Lower lobe of right lung (tissue), 2 donors: ENCODE measurements at places on chromosomes 2 and 18. TPM values are rescaled to one million over a fixed set of nuclear protein-coding genes. Genes with fewer than 3 reads are reported as not detected.

- no peak overlapping the region for H3K27ac ChIP-seq
- no peak overlapping the region for H3K4me3 ChIP-seq
- H3K36me3 ChIP-seq, result peaks cover 51% of the 10 kb centered on the region
These were observed 14.2 kb downstream of the PMS1 start for GRCh38 chr2:189798312-189799029.

DNA sequence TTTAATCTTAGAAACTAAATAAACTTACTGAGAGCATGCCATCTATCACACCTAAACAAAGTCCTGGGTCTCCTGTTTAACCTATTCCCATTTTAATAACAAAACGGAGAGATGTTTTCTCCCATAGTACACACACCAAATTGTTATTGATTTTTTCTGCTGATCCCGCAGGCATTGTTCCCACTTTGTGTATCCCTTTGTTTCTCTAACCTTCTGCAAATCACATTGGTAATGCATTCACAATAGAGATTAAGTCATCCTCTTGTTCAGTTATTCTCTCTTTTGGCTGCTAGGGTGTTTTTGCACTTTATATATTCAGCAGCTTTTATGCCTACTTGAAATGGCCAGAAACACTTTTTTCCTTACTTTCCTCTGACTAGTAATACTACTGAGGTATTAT is 1071.9 kb upstream of the CDH2 start:
- H3K4me3 ChIP-seq, result no peak overlapping the region
- no peak overlapping the region for H3K27ac ChIP-seq
- no peak for DNase-seq
- no peaks in the 10 kb centered on the region for H3K36me3 ChIP-seq

GRCh38 chr2:10989151-10989550 is 77.4 kb downstream of the KCNF1 start:
- no peak overlapping the region for H3K27ac ChIP-seq
- no peaks in the 10 kb centered on the region for H3K4me1 ChIP-seq

The REL gene
- 33.6 TPM for total RNA-seq

The SOWAHC gene
- total RNA-seq, result 20.8 TPM

DNA sequence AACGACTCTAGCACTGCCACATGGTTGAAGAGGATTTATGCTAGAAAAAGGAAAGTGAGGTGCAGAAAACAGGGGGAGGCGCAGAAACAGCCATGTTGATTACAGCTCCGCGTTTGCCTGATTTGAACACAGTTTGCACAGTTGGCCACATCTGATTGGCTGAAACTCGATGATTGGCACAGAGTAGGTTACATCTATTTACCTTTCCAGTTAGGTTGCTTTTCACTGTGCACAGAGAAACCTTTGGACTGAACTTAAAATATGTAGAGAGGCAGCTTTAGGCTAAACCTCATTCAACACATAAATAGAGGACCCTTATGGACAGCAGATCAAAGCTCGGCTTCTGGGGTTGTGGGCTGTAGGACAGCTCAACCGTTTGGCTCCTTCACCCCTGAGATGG is 153.7 kb upstream of the APCDD1 start:
- no peak overlapping the region for H3K27ac ChIP-seq
- no peak overlapping the region for H3K4me3 ChIP-seq
- peaks cover 7% of the 10 kb centered on the region for H3K4me1 ChIP-seq

- DNase-seq, result no peak
- no peaks in the 10 kb centered on the region for H3K27me3 ChIP-seq
- no peak overlapping the region for H3K4me3 ChIP-seq
- no peak overlapping the region for H3K27ac ChIP-seq
- peaks cover 11% of the 10 kb centered on the region for H3K4me1 ChIP-seq
These were observed 277.5 kb downstream of the PRKCE start for GRCh38 chr2:45928946-45929345.

The TSPYL6 gene
- not detected for total RNA-seq

The SP140 gene
- total RNA-seq, result 15.0 TPM

DNA sequence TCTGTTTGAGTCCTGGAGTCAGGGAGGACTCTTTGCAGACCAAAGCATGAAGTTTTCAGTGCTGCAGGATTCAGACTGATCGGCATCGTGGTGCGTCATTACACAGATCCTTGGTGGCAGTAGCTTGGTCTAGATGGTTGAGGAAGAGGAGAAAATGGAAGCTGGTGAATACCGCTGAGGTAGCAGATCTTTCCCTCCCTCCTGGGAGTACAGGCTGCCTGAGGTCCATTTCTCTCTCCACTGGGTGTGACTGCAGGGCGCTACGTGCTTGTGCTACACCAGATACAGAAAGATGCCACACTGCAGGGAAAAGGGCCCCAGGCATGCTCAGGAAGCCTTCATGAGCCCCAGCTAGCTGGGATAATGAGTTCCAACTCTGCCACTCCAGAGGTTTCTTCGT is 3.3 kb upstream of the CNDP1 start:
- no peak for DNase-seq
- no peak overlapping the region for H3K4me3 ChIP-seq
- no peaks in the 10 kb centered on the region for H3K4me1 ChIP-seq
- H3K27ac ChIP-seq, result no peak overlapping the region
- H3K27me3 ChIP-seq, result no peaks in the 10 kb centered on the region

DNA sequence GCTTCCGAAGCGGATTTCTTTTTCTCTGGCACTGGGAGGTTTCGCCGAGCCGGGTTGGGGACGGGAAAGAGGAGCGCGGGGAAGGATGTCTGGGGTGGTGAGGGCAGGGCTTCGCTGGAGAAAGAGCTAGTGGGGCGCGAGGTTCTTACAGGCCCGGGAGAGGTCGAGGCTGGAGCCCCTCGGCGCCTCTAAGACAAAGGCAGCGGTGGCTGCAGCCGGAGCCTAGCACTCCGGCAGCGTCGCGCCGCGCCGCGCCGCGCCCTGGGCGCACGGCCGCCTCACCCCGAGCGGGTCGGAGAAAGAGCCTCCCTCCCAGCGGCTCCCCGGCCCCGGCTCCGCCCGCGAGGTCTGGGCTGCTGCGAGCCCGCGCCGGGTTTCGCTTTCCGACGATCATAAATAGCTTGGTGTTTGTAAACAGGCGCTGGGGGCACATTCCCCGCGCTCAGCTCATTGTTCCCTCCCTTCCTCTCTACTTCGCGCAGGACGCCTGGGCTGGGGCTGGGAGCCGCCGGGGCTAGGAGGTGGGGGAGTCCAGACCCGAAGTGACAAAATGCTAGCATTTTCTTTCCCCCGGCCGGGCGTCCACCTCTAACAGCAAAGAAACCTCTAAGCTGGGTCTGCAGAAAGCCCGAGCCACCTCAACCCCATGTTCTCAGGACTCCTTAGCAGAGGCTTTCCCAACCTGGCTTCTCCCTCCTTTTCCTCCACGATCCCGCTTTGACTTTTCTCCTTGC is 813 bp upstream of the MEIS1 start:
- H3K4me1 ChIP-seq, result peaks cover 17% of the 10 kb centered on the region
- peak overlapping the region; percentile 91 for H3K27ac ChIP-seq
- peaks cover 6% of the 10 kb centered on the region for H3K36me3 ChIP-seq
- DNase-seq, result peak; percentile 72
- peak overlapping the region; percentile 71 for H3K4me3 ChIP-seq

- H3K4me3 ChIP-seq, result no peak overlapping the region
- H3K4me1 ChIP-seq, result no peaks in the 10 kb centered on the region
- no peak overlapping the region for H3K27ac ChIP-seq
- peaks cover 4% of the 10 kb centered on the region for H3K27me3 ChIP-seq
- DNase-seq, result no peak
- no peaks in the 10 kb centered on the region for H3K36me3 ChIP-seq
These were observed 31.8 kb upstream of the IMP4 start for GRCh38 chr2:130310881-130311280.

- no peak overlapping the region for H3K27ac ChIP-seq
- H3K4me3 ChIP-seq, result no peak overlapping the region
- no peak for DNase-seq
- H3K4me1 ChIP-seq, result no peaks in the 10 kb centered on the region
These were observed 150.4 kb upstream of the CYRIA start for GRCh38 chr2:16816016-16816415.

DNA sequence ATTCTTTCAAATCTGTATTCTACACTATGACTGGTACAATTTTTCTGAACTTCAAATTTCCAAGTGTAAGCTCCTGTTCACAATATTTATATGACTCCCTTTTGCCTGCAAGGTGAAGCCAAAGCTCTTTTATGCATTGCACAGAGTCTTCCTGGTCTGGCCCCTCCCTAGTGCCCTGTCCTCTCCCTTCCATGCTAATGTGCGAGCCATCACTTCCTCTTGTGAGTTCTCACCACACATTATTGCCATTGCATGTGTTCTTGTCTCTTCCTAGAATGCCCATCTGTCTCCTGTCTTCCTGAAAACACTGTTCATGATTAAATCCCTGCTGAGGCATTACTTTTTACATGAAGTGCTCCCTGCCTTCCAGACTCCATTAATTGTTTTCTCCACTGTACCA is 169.9 kb downstream of the MC4R start:
- H3K4me1 ChIP-seq, result no peaks in the 10 kb centered on the region
- H3K27ac ChIP-seq, result no peak overlapping the region
- H3K36me3 ChIP-seq, result no peaks in the 10 kb centered on the region

- no peaks in the 10 kb centered on the region for H3K4me1 ChIP-seq
- H3K36me3 ChIP-seq, result no peaks in the 10 kb centered on the region
- no peak overlapping the region for H3K27ac ChIP-seq
- H3K4me3 ChIP-seq, result no peak overlapping the region
- DNase-seq, result peak; percentile 39
These were observed 24.6 kb downstream of the RTP5 start for GRCh38 chr2:241894056-241894641.

DNA sequence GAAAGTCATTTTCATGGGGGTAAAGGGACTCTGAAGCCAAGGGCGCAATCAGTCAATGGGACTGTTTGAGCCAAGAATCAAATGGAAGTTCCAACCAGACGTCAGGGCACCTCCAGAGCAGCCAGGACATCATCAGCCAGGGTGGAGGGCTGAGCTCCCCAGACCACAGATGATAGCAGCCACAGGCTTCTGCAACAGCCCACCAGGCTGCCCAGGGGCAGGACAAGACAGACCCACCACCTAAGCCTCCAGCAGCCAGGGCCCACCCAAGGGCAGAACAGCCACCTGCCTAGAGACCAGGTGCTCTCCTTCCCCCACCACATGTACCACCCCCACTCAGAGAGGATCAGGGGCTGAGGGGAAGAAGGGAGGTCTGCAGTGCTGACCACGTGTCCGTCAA is 53.8 kb upstream of the SLC66A3 start:
- no peak overlapping the region for H3K27ac ChIP-seq
- no peaks in the 10 kb centered on the region for H3K4me1 ChIP-seq
- DNase-seq, result no peak
- H3K4me3 ChIP-seq, result no peak overlapping the region

The HNRNPA3 gene
- total RNA-seq, result 132 TPM

DNA sequence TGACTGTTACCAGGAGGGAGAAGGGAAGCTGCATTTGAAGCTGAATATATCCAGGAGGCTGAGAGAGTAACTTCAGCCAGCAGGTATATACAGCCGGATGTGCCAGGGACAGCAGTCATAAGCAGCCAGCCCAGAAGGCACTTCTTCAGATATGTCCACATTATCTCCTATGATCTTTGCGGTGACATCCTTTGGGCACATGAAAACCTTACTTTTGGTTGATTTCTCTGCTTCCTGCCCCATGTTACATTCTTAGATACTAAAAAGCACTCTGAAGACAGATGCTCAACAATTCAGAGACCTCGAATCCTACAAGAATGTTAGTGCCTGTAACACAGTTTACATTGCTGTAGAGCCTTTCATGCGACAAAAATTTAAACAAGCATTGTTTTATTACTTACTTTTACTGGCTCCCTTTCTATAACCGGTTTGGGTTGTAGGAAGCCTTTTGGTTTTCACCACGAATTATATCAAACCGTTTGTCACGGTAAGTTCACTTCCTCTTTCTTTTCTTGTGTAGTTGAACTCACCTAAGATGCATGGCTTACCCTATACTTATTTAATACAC is 50.3 kb upstream of the TLK1 start:
- no peaks in the 10 kb centered on the region for H3K36me3 ChIP-seq
- H3K4me1 ChIP-seq, result no peaks in the 10 kb centered on the region
- DNase-seq, result no peak

DNA sequence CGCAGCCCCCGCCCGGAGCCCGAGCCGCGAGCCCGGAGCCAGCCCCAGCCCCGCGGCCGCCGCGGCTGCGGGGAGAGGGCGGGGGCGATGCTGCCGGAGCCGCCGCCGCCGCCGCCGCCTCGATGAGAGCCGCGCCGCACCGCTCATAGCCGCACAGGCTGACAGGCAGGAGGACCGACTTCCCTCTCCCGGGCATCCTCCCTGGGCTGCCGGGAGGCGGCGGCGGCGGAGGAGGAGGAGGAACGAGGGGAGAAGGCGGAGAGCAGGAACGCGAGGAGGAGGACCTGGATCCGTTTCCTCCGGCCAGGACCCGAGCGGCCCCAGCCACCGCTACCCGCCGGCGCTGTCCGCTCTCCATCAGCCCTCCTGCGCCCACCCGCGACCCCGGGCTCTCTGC is 370 bp downstream of the KLHL29 start:
- peaks cover 23% of the 10 kb centered on the region for H3K27me3 ChIP-seq
- no peaks in the 10 kb centered on the region for H3K36me3 ChIP-seq
- peak overlapping the region; percentile 49 for H3K27ac ChIP-seq
- H3K4me1 ChIP-seq, result peaks cover 19% of the 10 kb centered on the region
- no peak for DNase-seq

GRCh38 chr2:135985826-135986393 is 484 bp upstream of the DARS1 start:
- DNase-seq, result no peak
- H3K27ac ChIP-seq, result peak overlapping the region; percentile 97
- H3K4me3 ChIP-seq, result peak overlapping the region; percentile 89
- no peaks in the 10 kb centered on the region for H3K27me3 ChIP-seq

- peaks cover under 1% of the 10 kb centered on the region for H3K4me1 ChIP-seq
- DNase-seq, result no peak
- peaks cover 62% of the 10 kb centered on the region for H3K36me3 ChIP-seq
- H3K4me3 ChIP-seq, result no peak overlapping the region
- no peak overlapping the region for H3K27ac ChIP-seq
These were observed 32.0 kb upstream of the PRLH start for GRCh38 chr2:237534380-237534779.

The NCKAP5 gene
- 34.6 TPM for total RNA-seq

The FEV gene
- not detected for total RNA-seq

DNA sequence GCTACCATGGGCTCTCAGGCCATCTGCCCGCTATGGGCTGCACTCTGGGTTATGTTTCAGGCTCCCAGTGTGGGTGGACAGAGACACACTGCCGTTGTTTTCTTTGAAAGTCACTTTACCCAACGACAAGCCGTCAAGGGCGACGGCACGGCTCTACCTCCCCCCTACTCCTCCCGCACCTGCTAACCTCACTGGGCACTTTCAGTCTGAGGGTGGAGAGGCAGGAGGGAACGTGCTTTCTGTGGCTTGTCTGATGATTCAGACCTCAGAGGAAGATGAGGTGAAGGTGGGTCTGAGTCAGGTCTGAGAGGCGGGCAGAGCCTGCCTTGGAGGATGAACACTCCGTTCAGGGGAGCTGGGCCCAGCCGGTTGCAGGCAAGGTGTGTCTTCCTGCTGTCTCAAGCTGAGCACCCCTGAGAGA is 147.6 kb upstream of the HDAC4 start:
- no peak for DNase-seq
- no peak overlapping the region for H3K27ac ChIP-seq
- H3K36me3 ChIP-seq, result no peaks in the 10 kb centered on the region
- H3K4me1 ChIP-seq, result no peaks in the 10 kb centered on the region
- no peak overlapping the region for H3K4me3 ChIP-seq

The HOXD8 gene
- total RNA-seq, result 2.3 TPM

GRCh38 chr2:26519396-26520147 is 41.6 kb upstream of the OTOF start:
- no peak for DNase-seq
- H3K27ac ChIP-seq, result no peak overlapping the region
- H3K4me3 ChIP-seq, result no peak overlapping the region
- H3K36me3 ChIP-seq, result no peaks in the 10 kb centered on the region
- peaks cover 13% of the 10 kb centered on the region for H3K27me3 ChIP-seq

GRCh38 chr2:113050921-113051895 is 1.5 kb downstream of the IL36B start:
- H3K36me3 ChIP-seq, result no peaks in the 10 kb centered on the region
- no peaks in the 10 kb centered on the region for H3K27me3 ChIP-seq
- no peak overlapping the region for H3K27ac ChIP-seq
- no peak for DNase-seq

The FAM228A gene
- total RNA-seq, result 0.89 TPM
